ENCODE measurements at places on chromosomes 6 and 20. TPM values are rescaled to one million over a fixed set of nuclear protein-coding genes. Genes with fewer than 3 reads are reported as not detected.
A peak's percentile ranks its signal among the peaks of the same experiment; 100 is the strongest.

Gene TNFAIP3
- 15.1 TPM for total RNA-seq

Gene NKX2-4
- total RNA-seq, result not detected

Gene TOX2
- total RNA-seq, result 2.4 TPM

Gene YTHDF1
- total RNA-seq, result 73.2 TPM

Gene GATA5
- 6.7 TPM for total RNA-seq

Gene WFDC5
- not detected for total RNA-seq

DNA sequence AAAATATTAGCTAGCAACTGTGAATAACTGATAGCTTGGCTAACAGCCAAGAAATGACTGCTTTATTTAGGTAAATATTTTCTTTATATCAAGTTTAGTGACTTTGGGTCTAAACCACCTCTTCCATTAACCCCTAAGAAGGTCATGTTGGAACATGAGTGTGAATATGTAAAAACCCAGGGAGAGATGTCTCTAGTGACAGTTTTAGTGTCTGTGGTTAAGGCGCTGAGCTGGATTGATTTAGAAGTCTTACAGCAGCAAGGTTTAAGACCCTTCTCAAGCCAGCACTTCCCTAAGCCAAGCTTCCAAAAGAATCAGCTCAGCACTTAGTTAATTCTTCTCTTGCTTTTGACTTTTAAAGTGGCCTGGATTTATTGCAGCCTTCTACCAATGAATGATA is 11.4 kb upstream of the SIRT5 start:
- no peak overlapping the region for H3K4me3 ChIP-seq
- no peak overlapping the region for H3K27ac ChIP-seq
- no peaks in the 10 kb centered on the region for H3K27me3 ChIP-seq
- DNase-seq, result no peak
- no peaks in the 10 kb centered on the region for H3K36me3 ChIP-seq
- H3K4me1 ChIP-seq, result no peaks in the 10 kb centered on the region

DNA sequence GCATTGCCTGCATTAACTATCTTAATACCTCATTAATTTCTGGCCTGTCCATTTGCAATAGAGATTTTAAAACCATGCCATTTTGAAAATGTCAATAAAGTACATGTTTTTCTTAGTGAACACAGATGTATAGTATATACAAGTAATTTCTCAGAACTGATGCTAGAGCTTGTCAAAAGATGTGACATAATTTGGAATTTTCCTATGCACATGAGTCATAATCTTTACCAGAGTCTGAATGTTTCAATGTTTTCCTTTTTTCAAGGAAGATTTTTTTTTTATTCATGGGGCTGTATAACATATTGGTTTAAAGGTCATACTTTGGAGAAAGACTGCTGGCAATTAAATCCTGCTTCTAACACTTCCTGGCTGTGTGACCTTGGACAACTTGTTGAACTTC is 1347.5 kb upstream of the ADGRB3 start:
- no peaks in the 10 kb centered on the region for H3K27me3 ChIP-seq
- no peaks in the 10 kb centered on the region for H3K36me3 ChIP-seq
- H3K4me3 ChIP-seq, result no peak overlapping the region
- no peak overlapping the region for H3K27ac ChIP-seq
- H3K4me1 ChIP-seq, result no peaks in the 10 kb centered on the region
- no peak for DNase-seq

GRCh38 chr6:16238057-16238962 is at the start of gene GMPR:
GMPR (plus strand) TSS chr6:16238587; CDS start chr6:16238694, 107 bp downstream.
- no peaks in the 10 kb centered on the region for H3K36me3 ChIP-seq
- peak within 1 kb of the TSS; percentile 80 for H3K4me3 ChIP-seq
- H3K4me1 ChIP-seq, result peaks cover 11% of the 10 kb centered on the region

GRCh38 chr6:145845557-145845956 is 31.0 kb upstream of the FBXO30 start:
- H3K36me3 ChIP-seq, result no peaks in the 10 kb centered on the region
- no peaks in the 10 kb centered on the region for H3K4me1 ChIP-seq
- DNase-seq, result no peak

DNA sequence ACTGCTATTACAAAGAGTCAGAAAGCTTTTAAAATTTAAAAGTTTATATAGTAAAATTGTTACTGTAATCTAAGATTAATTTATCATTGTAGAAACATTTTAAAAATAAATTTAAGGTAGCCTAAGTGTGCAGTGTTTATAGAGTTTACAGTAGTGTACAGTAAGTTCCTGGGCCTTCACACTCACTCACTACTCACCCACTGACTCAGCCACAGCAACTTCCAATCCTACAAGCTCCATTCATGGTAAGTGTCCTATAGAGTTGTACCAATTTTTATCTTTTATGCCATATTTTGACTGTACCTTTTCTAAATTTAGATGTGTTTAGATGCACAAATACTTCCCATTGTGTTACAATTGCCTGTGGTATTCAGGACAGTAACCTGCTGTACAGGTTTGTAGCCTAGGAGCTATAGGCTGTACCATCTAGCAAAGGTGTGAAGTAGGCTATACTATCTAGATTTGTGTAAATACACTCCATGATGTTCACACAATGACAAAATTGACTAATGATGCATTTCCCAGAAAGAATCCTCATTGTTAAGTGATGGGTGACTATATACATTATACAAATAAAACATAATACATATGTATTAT is 10.2 kb upstream of the TMEM170B start:
- H3K36me3 ChIP-seq, result no peaks in the 10 kb centered on the region
- no peak overlapping the region for H3K4me3 ChIP-seq
- no peak overlapping the region for H3K27ac ChIP-seq

- H3K27me3 ChIP-seq, result no peaks in the 10 kb centered on the region
- no peaks in the 10 kb centered on the region for H3K36me3 ChIP-seq
- H3K27ac ChIP-seq, result no peak overlapping the region
Measured at GRCh38 chr6:115948751-115949150, 111.9 kb downstream of the FRK start.

GRCh38 chr6:41061196-41061726 is 8.3 kb downstream of the APOBEC2 start:
- no peak overlapping the region for H3K4me3 ChIP-seq
- H3K4me1 ChIP-seq, result peaks cover 22% of the 10 kb centered on the region
- no peak for DNase-seq
- H3K27me3 ChIP-seq, result no peaks in the 10 kb centered on the region
- H3K36me3 ChIP-seq, result no peaks in the 10 kb centered on the region

- H3K36me3 ChIP-seq, result no peaks in the 10 kb centered on the region
- H3K27ac ChIP-seq, result no peak overlapping the region
- no peak overlapping the region for H3K4me3 ChIP-seq
- no peaks in the 10 kb centered on the region for H3K27me3 ChIP-seq
- no peak for DNase-seq
Measured at GRCh38 chr6:142697922-142698321, 247.1 kb downstream of the HIVEP2 start.

Data from endodermal cell (in vitro differentiated cells).